ENCODE measurements at places on chromosomes 3 and 15.

GRCh38 chr3:27643355-27643754, 78.8 kb downstream of the EOMES start:
- no peak for DNase-seq

- DNase-seq: no peak
Measured at GRCh38 chr15:50767332-50767861, 1.9 kb upstream of the SPPL2A start.

DNA sequence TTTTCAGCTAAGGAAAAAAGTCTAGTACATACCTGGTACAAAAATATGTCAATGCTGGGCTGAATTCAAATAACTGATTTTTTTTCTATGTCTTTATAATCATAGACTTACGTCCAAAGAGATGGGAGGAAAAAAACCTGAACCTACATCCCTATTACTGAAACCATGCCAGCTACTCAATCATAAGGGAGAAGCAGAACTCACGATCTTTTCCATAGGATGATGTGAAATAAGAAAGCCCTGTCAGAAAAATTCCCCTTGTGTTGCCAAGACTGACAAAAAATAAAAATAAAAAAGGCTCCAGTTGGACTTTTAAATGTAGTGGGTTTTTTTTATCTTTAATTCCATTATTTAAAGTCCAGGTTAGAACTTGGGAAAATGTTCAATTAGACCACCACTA, 3.3 kb downstream of the MSL2 start:
- DNase-seq: no peak

DNA sequence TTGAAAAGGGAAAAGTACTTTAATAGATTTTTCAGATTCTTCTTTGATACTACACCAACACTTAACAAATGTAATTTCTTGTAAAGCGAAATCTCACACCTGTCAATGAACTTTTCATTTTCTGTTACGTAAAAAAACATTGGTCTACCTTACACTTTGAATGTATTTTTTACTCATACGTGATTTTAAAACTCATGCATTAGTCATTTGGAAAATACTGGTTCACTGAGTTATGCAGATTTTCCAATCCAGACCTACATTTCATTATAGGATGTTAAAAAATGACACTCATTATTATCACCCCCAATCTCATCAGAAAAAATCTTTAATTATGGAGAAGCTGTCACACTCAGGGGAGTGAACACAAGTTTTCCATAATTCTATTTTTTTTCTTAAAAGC, 14.7 kb downstream of the VPS39 start:
- DNase-seq: no peak

GRCh38 chr3:194285850-194286197, 65.3 kb downstream of the CPN2 start:
- DNase-seq: no peak

DNA sequence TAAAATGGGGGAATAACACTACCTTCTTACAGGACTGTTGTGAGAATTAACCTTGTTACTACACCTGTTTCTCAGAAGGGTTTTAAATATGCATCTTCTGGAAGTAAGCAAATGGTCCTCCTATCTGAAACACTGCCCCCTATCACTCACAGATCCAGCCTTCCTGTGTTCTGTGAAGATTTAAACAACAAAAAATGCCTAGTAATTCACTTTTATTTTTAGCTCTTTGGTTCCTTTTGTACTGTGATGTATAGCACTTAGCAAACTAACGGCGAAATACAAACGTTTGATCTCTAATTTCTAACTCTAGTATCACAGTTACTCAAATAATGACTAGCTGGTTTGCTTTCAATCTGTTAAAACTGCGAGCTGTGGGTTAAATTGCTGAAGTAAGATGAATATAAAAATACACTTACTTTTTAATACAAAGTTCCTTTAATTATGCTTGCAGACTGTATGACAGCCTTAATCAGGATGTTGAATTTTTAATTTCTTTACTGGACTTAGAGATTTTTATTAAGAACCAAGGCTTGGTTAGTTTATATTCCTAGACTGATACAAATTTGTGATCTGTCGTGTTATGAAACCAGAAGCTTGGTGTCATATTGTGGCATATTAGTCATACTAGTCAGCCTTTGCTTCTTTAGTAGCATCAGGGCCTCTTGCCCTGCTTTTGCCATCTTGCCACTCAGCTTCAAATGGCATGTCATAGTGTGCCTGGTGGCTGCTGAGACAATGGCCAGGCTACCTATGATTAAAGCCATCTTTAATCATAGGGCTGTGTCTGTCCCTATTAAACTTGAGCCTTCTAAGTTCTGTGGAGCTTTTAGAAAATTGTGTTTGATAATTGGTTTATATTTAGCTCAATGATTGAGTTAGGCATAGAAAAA, 9.2 kb downstream of the EIF3J start:
- DNase-seq: no peak

- DNase-seq: no peak
Measured at GRCh38 chr3:177724020-177724638, 526.8 kb upstream of the TBL1XR1 start.

DNA sequence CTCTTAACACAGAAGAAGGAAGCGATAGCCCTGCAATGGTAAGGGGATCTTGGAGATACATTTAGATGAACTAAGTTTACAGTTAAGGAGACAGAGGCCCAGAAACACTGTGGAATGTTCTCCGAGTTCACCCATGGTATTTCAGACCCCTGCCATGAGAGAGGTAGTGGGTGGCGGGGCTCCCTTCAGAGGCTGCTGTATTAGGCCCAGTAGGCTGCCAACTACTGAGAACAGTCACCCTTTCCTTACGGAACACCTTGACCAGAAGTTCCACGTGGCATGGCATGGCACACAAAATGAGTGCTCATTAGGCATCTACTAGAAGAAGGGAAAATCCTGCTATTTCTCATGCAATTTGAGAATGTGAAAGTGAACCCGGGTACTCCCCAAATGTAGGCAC, 195.4 kb downstream of the TNIK start:
- DNase-seq: no peak

DNA sequence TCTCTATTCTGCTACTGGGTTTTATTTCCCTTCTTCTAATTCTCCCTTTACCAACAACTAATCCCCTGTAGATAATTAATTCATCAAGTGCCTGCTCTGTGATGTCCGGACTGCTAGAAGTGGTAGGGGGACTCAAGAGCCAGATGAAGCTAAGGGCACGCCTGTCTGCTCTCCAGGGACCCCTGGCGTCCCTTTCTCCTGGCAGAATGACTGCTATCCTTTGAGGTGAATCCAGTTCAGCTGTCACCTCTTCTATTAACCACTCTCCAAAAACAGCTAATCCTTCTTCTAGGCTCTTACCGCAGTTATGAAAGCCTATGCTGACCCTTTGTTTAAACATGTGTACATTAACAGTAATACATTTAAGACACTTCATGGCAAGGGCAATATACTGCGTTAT, 1.4 kb upstream of the CHRNA7 start:
- DNase-seq: no peak

DNA sequence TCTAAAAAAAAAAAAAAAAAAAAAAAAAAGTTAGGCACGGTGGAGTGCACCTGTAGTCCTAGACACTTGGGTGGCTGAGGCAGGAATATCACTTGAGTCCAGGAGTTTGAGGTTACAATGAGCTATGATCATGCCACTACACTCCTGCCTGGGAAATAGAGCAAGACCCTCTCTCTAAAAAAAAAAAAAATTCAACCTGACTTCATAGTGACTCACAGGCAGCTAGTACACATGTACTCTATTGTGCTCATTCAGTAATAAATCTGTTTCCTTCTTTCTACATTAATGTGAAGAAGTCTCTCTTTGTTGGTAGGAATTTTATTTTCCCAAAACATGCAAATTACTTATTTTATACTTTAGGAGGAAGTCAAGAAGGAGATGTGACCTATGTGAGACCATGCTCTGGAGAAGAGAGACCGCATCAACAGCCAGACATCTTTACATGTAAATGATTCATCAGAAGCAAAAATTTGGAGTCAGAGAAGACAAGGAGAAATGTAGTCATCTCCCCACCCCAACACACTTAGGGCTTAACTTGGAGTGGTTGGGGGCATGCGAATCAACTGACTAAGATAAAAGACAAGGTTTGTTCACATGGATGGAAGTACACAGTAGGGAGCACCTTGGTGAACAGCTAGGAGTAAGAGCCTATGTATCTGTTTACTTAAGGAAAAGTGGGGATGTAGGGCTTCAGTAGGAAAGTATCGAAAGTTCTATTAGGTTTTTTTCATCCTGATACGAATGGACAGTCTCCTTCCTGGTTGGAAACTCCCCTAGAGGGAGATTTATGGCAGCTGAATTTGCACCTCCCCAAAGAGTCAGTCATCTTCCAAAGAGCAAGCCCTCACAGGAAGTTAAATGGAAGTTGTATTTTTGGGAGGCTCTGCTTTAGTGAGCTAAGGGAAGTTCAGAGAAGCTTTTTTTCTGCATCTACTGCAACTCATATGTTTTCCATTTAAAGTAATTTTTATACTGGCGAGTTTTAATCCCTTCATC, 23.0 kb upstream of the NMD3 start:
- DNase-seq: no peak

DNA sequence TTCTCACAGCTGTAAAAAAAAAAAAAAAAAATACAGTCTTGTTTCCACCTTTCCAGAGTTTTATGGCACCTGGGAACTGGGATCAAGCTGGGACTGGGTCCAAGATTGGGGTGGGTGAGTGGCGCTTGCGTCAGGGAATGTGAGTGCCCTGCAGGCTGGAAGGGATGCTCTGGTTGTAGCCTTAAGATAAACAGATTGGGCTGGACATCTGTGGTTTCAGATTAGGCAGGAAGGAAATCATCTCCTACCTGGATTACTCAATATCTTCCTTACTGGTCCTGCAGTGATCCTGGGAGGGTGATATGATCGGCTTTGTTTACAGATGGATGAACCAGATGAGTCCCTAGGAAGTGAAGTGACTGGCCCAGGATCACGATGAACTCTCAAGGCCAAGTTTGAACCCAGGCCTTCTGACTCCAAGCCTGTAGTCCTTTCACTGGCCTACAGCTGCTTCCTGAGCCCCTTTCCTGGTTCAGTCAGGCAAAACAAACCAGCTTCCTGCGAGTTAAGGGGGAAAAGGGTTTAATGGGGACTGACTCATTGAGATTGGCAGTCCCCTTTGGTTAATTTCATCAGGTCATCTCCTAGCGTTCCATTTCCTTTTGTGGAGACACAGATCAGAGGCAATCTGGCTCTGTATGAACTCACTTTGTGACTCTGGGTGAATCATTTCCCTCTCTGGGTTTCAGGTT, 179.8 kb downstream of the THSD4 start:
- no peak for DNase-seq

GRCh38 chr3:106719077-106719476, 658.2 kb upstream of the CCDC54 start:
- DNase-seq: no peak

DNA sequence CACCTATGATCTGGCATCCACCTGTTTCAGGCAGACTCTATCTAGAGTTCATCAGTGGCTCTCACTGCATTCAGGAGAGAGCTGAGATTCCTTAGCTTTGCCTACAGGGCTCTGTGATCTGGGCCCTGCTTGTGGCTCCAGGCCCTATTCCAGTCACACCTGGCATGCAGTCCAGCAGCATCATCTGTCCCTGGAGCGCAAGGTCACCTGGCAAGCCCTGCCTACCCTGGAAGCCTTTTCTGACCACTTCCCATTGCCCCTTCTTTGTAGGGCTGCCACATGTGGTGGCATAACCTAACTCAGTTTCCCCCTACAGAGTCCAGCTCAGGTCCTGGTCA, 115.1 kb upstream of the PLXNA1 start:
- no peak for DNase-seq

DNA sequence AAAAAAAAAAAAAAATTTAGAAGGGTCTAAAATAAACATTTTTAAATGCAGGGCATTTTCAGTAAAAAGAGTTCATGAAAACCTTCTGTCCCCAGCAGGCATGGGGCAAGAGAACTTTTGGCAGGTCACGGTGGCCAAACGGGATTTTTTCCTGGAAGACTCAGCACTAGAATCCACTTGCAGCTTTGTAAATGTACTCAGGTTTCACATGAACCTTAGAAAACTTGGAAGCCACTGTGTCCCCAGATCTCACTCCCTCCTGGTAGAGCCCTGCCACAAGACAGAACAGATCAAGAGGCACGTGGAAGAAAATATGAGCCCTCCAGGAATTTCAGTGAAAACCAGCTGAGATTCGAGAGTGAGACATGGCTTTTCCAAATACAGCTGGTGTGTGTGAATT, 2.1 kb upstream of the GNB5 start:
- DNase-seq: no peak

DNA sequence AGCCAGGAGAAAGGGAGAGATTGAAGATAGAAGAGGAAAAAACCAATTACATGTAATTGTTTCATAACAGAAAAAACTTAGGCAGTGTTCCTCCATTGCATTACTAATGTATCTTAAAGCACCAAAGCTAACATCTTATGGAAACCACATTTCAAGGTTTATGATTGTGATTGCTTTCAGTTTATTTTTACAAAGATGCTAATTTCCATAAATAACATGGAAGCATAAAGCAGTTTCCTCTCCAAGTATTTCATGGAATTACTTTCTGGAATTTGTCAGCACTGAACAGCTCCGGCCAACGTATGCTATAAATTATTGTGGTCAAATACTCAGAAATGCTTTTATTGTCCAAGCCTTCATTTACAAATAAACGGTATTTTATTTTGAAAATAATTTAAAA, 11.6 kb downstream of the ADAMTSL3 start:
- DNase-seq: no peak

GRCh38 chr15:66702035-66702786, at the start of gene SMAD6:
Gene SMAD6 (plus strand): TSS chr15:66702236. CDS start chr15:66703259, 1,023 bp downstream.
- DNase-seq: peak; percentile 70

DNA sequence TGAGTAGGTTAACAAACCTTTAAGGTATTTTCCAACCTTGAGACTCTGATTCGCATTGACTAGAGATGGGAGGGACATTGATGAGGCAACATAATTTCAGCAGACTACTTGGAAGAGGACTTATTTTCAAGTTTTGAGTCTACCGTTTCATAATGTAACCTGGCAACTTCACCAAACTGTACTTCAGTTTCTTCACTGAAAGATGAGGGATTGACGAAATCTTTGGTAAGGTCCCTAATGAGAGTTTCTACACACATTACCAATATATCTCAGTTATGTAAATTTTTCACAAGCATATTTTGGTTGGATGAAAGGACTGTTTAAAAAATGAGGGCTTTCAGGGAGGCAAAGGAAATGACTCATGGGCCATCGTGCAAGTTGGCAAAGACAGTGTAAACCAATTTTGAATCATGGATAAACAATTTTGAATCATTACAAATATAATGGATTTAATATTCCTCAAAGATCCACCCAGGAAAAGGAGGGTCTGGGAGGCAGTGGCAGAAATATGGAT, 28.7 kb upstream of the SEMA6D start:
- DNase-seq: no peak

- DNase-seq: no peak
Measured at GRCh38 chr3:171755015-171755589, 55.2 kb downstream of the PLD1 start.

DNA sequence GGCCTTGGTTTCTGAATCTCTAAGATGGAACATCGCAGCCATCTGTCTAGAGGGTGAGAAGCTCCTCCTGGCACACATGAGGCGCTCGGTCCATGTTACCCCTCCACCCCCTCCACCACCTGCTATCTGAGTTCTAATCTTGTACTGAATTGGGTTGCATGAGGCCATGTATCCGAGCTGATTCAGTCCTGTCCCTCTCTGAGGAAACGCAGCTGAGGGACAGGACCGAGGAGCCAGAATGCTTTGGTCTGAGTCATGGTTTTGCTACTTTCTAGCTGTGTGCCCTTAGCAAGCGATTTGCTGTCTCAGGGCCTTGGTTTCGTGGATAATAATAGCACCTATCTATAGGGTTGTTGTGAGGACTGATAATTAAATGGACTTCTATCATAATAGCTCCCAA, 87.8 kb upstream of the SEC13 start:
- DNase-seq: no peak
